Left ventricle myocardium superior (tissue), 1 donor: ENCODE measurements at places on chromosomes 4 and X. TPM values are rescaled to one million over a fixed set of nuclear protein-coding genes. Genes with fewer than 3 reads are reported as not detected.
A peak's percentile ranks its signal among the peaks of the same experiment; 100 is the strongest.

DNA sequence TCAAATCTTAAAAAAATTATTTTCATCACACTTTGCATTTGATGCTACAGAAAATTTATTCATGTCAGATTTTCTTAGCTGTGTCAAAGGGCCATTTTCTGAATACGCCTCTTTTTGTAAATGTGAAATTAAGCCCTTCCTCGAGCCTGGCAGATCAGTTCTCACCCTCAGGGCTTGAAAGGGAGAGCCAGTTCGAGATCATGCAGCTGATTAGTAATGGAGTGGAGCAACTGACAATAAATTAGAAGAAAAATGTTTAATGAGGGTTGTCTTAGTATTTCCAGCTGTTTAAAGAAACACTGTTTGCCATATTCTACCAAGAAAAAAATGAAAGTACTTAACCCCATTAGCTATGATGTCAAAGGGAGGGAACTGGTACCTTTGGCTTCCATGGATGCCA, 28.7 kb downstream of the CC2D2A start:
- no peak for DNase-seq

GRCh38 chr4:142959173-142959572, 113.1 kb upstream of the INPP4B start:
- DNase-seq, result no peak

DNA sequence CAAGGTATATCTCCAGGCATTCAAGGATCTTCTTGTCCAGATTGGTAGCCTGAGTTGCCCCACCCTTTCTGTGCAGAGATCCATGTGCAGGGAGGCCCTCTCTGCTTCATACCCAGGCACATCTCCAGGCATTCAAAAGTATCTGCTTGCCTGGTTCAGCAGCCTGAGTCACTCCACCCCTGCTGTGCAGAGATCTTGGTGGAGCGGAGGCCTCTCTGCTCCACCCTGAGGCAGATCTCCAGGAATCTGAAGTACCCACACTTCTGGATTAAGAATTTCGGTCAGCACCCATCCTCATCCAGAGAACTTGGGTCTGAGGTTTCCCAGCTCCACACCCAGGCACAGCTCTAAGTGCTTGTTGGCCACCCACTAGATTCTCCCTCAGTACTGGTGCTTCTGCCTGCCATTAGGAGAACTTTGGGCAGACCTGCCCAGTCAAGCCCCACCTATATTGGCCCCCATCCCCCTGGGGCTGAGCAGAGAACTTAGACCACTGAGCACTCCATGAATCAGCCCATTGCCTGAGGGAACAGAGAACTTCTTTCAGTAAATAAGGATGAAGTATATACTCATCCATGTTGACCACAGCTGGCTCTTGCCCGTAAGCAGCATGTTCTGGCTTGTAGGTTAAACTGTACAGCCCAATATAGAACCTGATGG, 199.5 kb upstream of the ZCCHC13 start:
- no peak for DNase-seq

- no peak for DNase-seq
These were observed 97.3 kb downstream of the RNF150 start for GRCh38 chr4:141035920-141036319.

GRCh38 chrX:20270562-20270890, 3.8 kb upstream of the RPS6KA3 start:
- no peak for DNase-seq

DNA sequence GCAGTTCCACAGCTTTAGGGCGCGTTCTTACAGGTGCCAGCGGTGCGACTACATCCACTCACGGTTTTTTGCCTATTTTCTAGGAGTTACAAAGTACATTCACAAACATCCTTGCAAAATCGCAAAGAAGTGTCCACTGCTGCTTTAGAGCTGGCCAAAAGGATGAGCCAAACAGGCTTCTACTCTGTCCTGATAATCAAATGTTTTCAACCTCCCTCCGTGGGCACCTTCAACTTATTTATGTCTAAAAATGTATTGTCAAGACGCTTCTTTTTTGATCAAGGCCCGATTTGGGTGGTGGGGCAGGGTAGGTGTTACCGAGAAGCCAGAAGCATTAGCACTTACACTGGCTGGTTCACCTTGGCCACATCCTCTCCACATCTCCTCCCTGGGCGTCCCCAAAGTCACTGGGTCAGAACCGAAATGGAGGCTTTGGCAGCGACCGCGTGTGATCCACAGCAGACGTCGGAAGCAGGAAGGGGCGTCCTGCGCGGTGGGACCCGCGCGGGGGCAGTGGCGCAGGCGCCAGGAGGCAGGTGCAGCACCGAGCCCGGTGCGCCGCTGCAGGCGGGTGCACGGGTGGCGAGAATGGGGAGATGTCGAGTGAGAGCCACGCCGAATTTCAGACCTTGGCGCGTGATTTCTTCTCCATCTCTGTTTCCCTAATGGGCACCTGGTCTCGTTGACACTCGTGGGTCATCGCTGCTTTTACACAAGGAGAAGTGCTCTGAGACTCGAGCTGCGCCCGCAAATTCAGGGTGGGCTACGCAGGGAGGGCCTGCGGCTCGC, 16.9 kb downstream of the NKX3-2 start:
- DNase-seq, result no peak

- DNase-seq, result no peak
These were observed 5.2 kb upstream of the PITX2 start for GRCh38 chr4:110627977-110628662.

DNA sequence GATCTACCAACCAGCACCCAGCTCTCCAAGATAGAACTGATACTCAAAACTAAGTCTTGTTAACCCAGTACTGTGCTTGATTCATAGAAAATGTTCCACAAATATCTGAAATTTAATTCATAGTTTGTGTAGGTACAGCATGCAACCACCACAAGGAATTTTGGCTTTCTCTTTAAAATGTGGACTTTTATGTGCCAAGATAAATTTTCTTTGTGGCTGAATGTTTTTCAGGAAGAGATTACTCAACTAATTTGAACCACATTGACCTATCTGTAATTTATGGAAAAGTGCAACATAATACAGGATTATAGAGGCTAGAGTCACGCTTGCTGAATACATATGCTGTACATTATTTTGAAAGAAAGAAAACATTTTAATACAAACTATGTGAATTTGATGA, 730.8 kb downstream of the IL1RAPL1 start:
- DNase-seq, result no peak

- no peak for DNase-seq
These were observed 225.2 kb downstream of the MID1 start for GRCh38 chrX:10395179-10395578.

GRCh38 chr4:173039617-173040577, 128.7 kb upstream of the GALNT7 start:
- DNase-seq, result no peak

DNA sequence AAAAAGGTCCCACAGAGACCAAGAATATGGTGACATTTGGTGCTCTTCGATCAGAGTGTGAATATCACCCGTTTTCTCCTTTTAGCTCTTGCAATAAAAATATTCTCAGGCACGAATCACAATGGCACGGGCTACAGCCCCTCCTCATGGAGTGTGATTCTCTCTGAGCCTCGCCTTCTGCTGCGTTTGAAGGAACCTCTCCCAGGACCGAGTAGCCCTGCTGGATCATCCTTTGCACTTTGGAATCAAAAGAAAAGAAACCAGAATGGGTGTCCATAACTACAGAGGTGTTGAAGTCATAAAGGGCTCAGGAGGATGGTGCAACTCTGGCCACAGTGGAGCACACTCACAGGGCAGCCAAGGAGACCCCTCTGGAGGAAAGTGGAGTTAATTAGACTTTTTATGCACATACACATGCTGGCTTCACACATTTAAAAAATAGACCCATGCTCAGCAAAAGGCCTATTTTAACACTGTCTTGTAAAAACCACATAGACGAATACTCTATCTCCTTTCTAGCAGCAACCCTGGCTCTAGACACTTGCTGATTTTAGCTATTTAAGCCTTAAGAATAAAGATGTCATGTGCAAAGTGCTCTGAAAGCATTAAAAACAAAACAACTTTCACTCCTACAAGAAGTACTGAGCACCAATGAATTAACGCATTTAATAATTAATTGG, 19.1 kb downstream of the MAML3 start:
- DNase-seq, result no peak

- DNase-seq, result peak; percentile 43
These were observed 6.4 kb upstream of the FGG start for GRCh38 chr4:154618708-154619315.

- DNase-seq, result no peak
These were observed 25.7 kb upstream of the TMPRSS11A start for GRCh38 chr4:67988991-67989390.

GRCh38 chrX:8405631-8406030, 59.0 kb upstream of the VCX3B start:
- DNase-seq, result no peak

Gene RBMXL3
- total RNA-seq, result not detected

Gene IL21
- not detected for total RNA-seq

Gene PRDM8
- 1.0 TPM for total RNA-seq

Gene SNX12
- total RNA-seq, result 45.4 TPM

Gene MAGEE2
- total RNA-seq, result not detected

Gene PARM1
- 107 TPM for total RNA-seq

Gene SEPSECS
- 5.2 TPM for total RNA-seq

Gene ADH6
- total RNA-seq, result not detected

Gene PCDH11X
- total RNA-seq, result not detected

Gene MID1IP1
- total RNA-seq, result 50.9 TPM
